ENCODE measurements at places on chromosomes 13 and 19.
A peak's percentile ranks its signal among the peaks of the same experiment; 100 is the strongest.

DNA sequence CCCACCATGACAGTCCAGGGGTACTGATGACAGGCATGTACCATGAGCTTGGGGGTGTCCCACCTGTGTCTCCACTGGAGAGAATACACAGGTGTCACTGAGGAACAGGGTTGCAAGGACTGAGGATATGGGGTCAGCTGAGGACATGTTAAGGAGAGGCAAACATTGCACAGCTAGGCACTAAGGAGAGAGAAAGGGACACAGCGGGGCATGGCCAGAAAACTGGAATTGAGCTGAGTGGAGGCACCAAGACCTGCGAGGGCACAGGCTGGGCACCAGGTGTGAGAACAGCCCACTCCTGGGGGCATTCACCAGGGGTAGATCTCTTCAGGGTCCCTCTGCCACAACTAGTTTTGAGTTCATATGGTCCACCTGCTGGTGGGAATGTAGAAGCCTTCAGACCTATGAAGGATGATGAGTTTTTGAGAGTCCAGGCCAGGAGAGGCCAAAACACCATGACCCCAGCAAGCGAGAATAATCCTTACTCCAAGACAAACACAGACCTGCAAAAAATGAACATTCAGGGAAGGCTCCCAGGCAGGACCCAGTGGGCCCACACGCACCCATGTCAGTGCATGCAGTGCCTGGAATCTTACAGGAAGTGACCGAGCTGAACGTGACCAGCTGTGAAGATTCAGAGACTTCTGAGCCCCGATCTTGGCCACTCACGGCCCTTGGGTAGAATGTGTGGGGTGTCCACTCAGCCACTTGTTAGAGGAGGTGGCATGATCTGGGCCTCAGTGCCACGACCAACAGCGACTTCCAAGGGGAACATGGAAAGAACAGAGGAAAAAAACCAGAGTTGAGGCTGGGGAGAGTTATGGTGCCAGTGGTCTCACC, 1.4 kb upstream of the ZNF584 start:
- no peak for DNase-seq

DNA sequence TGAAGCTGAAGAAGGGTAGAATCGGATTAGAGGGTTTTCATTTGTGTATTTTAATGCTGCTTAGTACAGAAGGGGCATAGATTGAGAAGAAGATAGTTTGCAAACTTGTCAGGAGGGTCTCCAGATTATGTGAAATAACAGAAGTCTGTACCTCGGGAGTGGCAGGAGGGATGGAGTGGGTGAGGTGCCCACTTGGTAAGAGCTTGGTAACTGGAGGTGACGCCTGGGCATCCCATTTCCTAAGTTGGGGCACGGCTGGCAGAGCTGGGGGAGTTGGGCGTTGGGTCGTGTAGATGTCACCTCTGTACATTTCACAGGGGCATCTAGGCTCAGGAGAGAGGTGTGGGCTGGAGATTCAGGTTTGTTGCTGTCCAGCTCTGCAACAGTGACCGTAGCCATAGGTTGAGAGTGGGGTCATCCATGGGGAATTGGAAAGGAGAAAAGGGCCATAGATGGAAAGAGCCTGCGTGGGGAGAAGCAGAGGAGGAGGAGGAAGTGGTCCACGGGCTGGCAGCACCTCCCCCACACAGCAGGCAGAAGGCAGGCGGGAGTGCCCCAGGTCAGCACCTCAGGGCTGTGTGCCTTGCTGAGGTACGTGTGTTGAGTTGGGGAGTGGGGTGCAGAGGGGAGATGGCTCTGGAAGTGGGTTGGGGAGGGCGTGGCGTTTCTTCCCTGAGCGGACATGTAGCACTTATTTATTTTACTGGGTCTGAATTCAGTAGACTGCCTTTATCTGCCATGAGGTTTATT, 31.2 kb downstream of the MPHOSPH8 start:
- no peak for DNase-seq

DNA sequence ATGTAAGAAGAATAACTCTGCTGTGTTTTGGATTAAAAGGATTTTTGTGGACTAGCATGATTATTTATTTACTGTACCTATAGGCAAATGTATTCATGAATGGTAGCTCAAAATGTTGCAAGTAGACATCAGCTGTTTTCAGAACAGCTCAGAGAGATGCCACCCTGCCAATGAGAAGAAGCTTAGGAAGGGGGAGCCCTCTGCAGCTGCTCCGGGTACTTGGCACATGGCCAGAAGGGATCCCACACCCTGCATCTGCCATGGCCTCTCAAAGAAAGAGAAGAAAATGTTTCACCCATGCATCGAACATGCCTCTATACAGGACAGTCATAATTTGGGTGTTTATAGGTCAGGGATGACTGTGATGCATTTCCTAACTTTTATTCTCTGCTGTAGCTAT, 30.5 kb upstream of the MBNL2 start:
- no peak for DNase-seq

GRCh38 chr13:51959773-51960172, 51.5 kb downstream of the ATP7B start:
- no peak for DNase-seq

DNA sequence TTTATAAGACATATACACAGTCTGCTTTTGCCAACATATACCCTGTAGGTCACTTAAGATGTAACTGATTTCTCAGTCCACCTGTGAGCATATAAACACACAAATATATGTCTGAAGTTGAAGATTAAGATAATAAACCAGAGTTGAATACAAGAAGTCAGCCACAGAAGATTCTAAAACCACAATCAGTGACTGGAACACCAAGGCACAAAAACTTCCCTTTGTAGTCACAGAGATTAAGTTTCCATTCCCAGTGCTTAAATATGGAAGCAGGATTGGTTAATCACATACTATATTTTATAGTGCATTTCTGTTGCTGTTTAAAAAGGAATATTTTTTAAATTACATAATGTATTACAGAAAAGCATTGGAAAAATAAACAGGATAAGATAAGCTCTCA, 39.9 kb downstream of the MTMR6 start:
- no peak for DNase-seq

GRCh38 chr13:110913322-110914080, 1.4 kb downstream of the ANKRD10 start:
- no peak for DNase-seq

GRCh38 chr13:37534676-37535075, 63.9 kb downstream of the POSTN start:
- no peak for DNase-seq

DNA sequence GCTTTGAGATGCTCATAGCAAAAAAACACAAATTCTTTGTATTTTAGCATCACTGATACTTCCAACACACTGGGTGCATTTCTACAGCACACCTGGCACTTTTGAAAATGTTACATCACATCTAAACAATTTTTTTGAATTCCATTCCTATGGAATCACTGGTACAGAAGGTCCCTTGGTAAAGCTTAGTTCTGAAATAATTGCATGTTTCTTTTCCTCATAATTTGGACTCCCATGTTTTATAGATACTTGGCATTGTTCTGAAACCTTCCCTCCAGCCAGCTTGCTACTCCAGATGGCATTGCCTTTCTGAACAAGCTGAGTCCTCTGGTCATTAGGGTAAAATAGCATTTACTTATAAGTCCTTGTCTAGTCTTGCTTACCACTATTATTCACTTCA, 481.3 kb upstream of the GPC6 start:
- no peak for DNase-seq

DNA sequence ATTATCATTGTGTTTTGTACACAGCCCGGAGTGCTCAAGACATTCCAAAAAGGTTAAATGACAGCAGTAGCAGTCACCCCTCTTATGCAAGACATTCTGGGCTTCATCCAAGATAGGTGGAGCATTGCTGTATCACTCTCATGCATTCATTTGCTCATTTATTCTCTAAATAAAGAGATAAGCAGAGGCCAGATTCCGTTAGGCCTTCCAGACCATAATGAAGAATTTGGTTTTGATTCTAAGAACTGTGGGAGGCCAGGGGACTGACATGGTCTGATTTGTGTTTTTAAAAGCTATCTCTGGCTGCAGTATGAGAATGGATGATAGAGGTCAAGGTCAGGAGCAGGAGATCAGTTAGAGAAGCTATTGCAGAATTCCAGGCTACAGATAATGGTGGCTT, 145.8 kb downstream of the KCNRG start:
- DNase-seq: no peak

- no peak for DNase-seq
These were observed 14.5 kb downstream of the EBPL start for GRCh38 chr13:49676581-49677298.

GRCh38 chr13:41383386-41383785, 72.3 kb downstream of the NAA16 start:
- DNase-seq: no peak

DNA sequence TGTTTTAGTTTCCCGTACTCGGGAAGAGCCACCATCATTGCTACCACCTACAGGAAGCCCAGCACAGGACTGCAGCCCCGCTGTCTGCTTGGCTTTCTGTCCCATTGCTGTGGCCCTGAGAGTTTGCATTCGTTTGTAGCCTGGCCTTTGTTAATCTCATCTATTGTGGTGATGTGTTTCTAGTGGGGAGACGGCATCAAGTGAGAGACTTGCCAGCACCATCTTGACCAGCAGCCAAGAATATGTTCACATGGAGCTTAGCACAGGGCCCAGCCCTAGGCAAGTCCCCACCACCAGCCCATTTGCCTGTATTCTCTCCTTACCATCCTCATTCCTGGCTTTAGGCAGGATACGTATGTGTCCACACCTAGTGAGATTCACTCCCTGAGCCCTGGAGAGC, 17.3 kb upstream of the OVOL3 start:
- no peak for DNase-seq

- DNase-seq: no peak
These were observed 248.7 kb downstream of the EFNB2 start for GRCh38 chr13:106286811-106287210.

- DNase-seq: peak; percentile 68
These were observed 14.6 kb downstream of the GNA11 start for GRCh38 chr19:3108775-3109174.

DNA sequence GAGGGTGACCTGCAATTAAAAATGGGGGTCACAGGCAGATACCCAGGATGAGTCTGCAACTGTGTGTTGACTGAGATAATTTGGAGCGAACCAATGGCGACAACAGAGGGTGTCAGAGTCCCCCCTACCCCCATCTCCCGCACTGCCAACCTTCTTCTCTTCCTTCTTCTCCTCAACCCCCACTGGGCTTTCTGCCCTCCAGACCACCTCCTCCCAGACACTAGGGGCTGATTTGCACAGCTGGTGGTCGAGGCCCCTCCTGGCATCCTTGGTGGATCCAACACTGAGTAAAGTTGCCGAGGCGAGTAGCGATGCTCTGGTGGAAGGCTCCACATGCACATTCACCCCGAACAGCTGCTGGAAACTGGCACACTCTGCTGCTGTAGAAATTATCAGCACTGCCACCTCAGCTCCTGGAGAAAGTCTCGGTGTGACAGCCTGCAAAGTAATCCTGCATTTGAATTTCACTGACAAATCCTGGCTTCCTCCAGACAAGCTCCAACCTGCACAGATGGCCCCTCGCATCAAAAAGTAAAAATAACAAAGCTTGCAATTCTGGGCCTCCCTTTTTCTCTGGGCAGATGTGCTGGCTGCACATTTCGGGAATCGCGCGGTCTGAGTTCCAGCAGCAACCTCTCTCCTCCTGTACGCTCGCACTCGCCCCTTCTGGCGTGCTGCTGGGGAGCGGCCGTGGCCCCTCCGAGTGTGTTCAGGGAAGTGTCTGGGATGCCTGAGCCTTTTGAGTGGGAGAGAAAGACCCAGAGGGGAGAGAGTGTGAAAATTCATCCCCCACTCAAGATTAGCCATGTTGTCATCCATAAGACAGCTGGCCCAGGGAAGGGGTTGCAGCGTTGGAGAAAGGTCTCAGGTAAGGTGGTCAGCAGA, 28.5 kb downstream of the CCNE1 start:
- DNase-seq: no peak

- no peak for DNase-seq
These were observed 808.0 kb upstream of the PRR20A start for GRCh38 chr13:56332671-56333070.

GRCh38 chr19:49700563-49700962, 9.6 kb downstream of the CPT1C start:
- DNase-seq: no peak

DNA sequence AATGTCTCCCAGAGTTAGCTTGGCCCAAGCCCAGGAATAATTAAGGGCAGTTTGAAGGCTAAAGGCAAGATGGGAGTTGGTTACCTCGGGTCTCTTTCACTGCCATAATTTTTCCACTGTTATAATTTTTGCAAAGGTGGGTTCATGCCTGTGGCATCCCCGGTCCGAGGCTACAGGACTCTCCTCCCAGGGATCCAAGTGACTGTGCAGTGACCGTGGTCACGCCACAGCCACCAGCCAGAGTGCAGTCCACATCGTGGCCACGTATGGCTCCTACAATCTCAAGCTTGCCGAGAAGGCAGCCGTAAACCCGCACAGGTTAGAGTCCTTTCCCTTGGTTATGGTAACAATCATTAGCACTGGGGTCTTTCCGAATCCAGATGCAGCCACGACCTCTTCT, 36.8 kb downstream of the C13orf46 start:
- DNase-seq: no peak

- DNase-seq: peak; percentile 49
These were observed 4.7 kb downstream of the F7 start for GRCh38 chr13:113110048-113110851.

- DNase-seq: peak; percentile 48
These were observed 30.6 kb upstream of the IGSF23 start for GRCh38 chr19:44582581-44583265.

GRCh38 chr19:31160336-31160926, 188.8 kb downstream of the TSHZ3 start:
- no peak for DNase-seq

- DNase-seq: no peak
These were observed 51.3 kb upstream of the TSC22D1 start for GRCh38 chr13:44627441-44627840.

GRCh38 chr13:99293178-99293577, 14.0 kb downstream of the GPR183 start:
- DNase-seq: no peak

- DNase-seq: peak; percentile 87
These were observed 10.6 kb downstream of the REXO1 start for GRCh38 chr19:1837625-1838105.

GRCh38 chr13:111020021-111020420, 95.1 kb upstream of the ARHGEF7 start:
- no peak for DNase-seq

DNA sequence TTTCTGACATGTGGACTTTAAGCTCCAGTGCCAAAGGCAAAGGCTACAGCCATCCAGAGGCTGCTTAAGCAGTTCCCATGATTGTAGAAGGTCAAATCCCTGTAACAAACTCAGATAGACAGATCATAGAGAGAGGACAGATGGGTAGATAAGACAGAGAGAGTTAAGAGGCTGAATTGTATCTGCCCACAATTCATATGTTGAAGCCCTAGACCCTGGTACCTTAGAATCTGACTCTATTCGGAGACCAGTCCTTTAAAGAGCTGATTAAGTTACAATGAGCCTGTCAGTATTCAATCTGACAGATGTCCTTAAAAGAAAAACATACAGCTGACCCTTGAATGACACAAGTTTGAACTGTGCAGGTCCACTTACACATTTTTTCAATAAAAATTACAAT, 115.2 kb downstream of the RAP2A start:
- no peak for DNase-seq

GRCh38 chr19:45110851-45111266, 17.9 kb downstream of the PPP1R37 start:
- no peak for DNase-seq

- no peak for DNase-seq
These were observed 4.1 kb downstream of the DAZAP1 start for GRCh38 chr19:1411255-1412191.
